SHP77 (cell line): ENCODE measurements at places on chromosomes 12 and 14.

DNA sequence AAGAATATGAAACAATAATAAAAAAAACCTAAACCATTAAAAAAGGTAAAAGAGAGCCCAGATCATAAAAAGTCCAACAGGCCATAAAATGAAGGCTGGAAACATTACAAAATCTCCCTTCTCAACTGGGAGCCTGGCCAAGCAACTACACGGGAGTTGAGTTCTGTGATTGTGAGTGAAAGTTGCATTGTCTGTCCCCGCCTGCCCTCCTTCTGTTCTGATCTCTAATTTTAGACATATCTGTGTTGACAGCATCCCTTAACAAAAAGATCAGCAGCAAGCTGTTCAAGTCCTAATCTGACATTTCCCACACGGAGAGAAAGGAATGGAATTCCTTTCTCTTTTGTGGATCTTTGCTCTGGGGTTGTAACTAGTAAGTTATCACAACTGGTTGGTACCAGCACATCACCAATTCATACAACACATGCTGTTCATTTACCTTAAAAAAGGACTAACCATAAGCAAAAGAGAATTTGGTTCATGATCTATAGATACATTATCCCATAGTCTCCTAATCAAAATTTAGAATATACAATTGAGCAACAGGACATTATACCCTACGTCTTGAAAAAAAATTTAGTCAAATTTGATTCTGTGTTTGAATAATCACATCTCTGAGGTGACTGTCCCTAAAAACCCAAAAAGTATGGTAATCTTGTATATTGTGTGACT is 205.1 kb upstream of the GZMB start:
- no peak for DNase-seq

GRCh38 chr12:109621901-109622364 is 48.3 kb downstream of the MVK start:
- DNase-seq, result peak; percentile 77

DNA sequence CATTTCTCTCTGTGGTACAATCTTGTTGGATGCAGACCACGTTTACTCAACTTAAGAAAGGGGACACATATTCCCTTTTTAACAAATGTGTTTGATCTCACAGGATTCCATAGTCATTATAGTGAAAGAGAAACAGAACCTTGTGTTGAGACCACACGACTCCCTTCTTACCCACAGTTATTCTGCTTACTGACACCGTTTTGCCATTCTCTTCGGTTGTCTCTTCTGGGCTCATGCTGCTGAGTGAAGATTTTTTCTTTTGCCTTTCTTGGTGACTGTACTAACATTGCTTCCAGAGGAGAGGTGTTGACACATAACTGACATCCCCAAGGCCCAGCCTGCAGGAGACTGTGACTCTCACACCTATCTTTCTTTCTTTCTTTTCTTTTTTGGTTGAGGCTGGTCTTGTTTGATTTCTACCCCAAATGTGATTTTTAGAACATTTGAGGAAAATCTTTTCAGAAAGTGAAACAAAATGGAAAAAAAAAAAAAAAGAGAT is 61.2 kb upstream of the OTOGL start:
- no peak for DNase-seq

DNA sequence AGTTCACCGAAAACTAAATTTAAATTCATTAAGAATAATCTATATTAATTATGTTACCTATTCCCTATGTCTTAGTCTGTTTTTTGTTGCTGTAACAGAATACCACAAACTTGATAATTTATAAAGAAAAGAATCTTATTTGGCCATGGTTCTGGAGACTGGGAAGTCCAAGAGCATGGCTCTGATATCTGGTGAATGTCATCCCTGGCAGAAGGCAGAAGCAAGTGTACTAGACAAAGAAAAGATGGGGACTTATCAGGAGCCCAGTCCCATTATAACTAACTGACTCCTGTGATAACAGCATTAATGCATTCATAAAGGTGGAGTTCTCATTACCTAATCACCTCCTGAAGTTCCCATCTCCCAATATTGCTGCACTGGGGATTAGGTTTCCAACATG is 33.3 kb upstream of the BCAT1 start:
- DNase-seq, result no peak

GRCh38 chr14:24307575-24308341 is at the start of gene CIDEB:
Gene CIDEB (minus strand): TSS chr14:24307977. CDS start chr14:24307858, 119 bp downstream.
- peak; percentile 67 for DNase-seq

DNA sequence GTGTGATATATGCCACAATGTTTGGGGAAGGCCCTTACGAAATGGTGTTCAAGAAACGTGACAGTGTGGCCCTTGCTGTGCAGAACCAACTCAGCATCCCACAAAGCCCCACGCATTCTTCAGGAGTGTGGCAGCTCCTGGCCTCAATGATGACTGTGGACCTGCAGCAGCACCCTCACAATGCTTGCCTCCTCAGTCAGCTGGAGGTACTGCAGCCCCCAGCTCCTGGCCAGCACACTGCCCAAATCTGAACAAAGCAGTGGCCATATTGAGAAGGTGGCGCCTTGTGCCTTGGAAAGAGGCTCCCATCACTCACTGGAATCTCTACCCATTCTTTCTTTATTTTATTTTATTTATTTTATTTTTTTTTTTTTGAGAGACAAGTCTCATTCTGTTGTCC is 10.4 kb downstream of the POLE2 start:
- DNase-seq, result no peak

- DNase-seq, result peak; percentile 85
These were observed 28.2 kb upstream of the LRP1-AS start for GRCh38 chr12:57175428-57176138.

DNA sequence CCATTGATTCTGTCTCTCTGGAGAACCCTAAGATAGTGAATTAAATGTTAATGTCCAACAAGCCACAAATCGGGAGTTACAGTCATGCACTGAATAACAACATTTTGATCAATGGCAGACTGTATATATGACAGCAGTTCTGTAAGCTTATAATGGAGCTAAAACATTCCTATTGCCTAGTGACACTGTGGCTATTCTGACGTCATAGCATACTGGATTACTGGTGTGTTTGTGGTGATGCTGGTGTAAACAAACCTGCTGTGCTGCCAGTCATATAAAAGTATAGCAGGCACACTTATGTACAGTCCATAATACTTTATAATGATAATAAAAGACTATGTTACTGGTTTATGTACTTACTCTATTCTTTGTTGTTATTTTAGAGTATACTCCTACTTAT is 56.7 kb upstream of the BICD1 start:
- DNase-seq, result no peak

GRCh38 chr12:101186291-101186690 is 23.7 kb downstream of the SLC5A8 start:
- DNase-seq, result no peak

- DNase-seq, result no peak
These were observed 183.8 kb downstream of the TBX5 start for GRCh38 chr12:114221957-114222630.

- no peak for DNase-seq
These were observed 202.8 kb downstream of the MED13L start for GRCh38 chr12:116074686-116075085.

DNA sequence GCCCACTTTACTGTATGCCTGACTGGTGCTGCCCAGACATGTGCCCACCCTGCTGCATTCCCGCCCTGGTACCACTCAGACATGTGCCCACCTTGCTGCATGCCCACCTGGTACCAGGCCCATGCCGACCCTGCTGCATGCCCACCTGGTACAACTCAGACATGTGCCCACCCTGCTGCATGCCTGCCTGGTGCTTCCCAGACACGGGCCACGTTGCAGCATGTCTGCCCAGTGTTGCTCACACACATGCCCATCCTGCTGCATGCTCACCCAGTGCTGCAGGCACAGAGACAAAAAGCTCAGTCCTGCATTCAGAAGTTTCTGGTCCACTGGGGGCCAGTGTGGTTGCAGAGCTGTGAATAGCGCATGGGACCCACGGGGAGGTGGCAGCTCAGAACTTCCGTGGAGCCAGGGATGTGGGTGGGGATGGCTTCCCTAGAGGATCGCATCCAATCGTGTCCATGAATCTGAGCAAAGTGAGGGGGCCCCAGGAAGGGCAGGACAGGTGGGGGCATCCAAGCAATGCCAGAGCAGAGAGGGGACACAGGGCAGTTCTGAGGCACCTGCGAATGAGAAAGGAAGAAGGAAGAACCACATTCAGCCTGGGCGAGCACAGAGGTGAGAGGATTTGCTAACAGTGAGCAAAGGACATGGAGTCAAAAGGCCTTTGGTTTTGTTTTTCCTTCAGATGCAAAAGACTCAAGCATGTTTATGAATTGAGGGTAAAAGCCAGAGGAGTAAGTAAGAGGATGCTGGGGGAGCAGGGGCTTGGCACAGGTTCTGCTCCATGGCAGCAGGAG is 175.9 kb upstream of the C14orf180 start:
- no peak for DNase-seq

GRCh38 chr12:7092229-7092985 is at the start of gene C1R:
Gene C1R (minus strand): TSS chr12:7092445. CDS start chr12:7092388, 57 bp downstream.
- no peak for DNase-seq

- DNase-seq, result no peak
These were observed 9.3 kb upstream of the ATP2B1 start for GRCh38 chr12:89717759-89718523.

- DNase-seq, result no peak
These were observed 37.9 kb downstream of the RAD9B start for GRCh38 chr12:110540048-110540447.

GRCh38 chr14:102278631-102278935 is 26.4 kb downstream of the MOK start:
- no peak for DNase-seq

GRCh38 chr12:9758119-9758518 is 2.6 kb downstream of the CD69 start:
- no peak for DNase-seq

GRCh38 chr12:48021485-48022179 is 17.4 kb upstream of the COL2A1 start:
- DNase-seq, result no peak

GRCh38 chr12:32274665-32275064 is 124.7 kb upstream of the FGD4 start:
- DNase-seq, result no peak
